ENCODE measurements at places on chromosomes 1 and 21. TPM values are rescaled to one million over a fixed set of nuclear protein-coding genes. Genes with fewer than 3 reads are reported as not detected.

- no peaks in the 10 kb centered on the region for H3K27me3 ChIP-seq
- H3K4me1 ChIP-seq, result peaks cover 24% of the 10 kb centered on the region
- DNase-seq, result no peak
- H3K36me3 ChIP-seq, result peaks cover 25% of the 10 kb centered on the region
These were observed 153.5 kb downstream of the TGFBR3 start for GRCh38 chr1:91732291-91733107.

- peaks cover 2% of the 10 kb centered on the region for H3K27me3 ChIP-seq
- no peak overlapping the region for H3K27ac ChIP-seq
- no peak for DNase-seq
- H3K4me1 ChIP-seq, result no peaks in the 10 kb centered on the region
- H3K36me3 ChIP-seq, result no peaks in the 10 kb centered on the region
These were observed 99.3 kb downstream of the PLD5 start for GRCh38 chr1:242425232-242425631.

- H3K36me3 ChIP-seq, result no peaks in the 10 kb centered on the region
- no peak overlapping the region for H3K27ac ChIP-seq
- no peaks in the 10 kb centered on the region for H3K4me1 ChIP-seq
- H3K4me3 ChIP-seq, result no peak overlapping the region
- DNase-seq, result no peak
These were observed 18.1 kb upstream of the MYOG start for GRCh38 chr1:203103829-203104495.

DNA sequence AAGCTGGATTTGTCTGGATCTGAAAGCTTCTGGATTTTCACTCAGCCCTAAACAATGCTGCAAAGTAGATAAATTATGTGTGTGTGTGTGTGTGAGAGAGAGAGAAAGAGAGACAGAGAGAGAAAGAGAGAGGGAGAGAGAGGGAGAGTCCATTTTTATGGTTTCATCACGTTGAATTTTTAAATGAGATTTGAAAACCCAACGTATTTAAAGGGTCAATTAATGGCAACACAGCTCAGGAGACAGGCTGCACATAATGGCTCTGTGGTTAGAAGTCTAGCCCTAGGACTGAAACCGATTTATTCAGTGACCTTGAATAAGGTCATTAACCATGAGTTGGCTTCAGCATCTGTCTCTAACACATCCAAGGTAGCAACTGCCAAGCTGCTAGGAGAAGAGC, 35.3 kb upstream of the FMN2 start:
- H3K4me3 ChIP-seq, result no peak overlapping the region
- no peaks in the 10 kb centered on the region for H3K27me3 ChIP-seq
- no peak for DNase-seq
- peak overlapping the region; percentile 32 for H3K27ac ChIP-seq
- H3K4me1 ChIP-seq, result peaks cover 11% of the 10 kb centered on the region

GRCh38 chr21:44416193-44416592, 39.1 kb upstream of the LRRC3 start:
- H3K36me3 ChIP-seq, result peaks cover 8% of the 10 kb centered on the region
- peaks cover 23% of the 10 kb centered on the region for H3K27me3 ChIP-seq
- no peak overlapping the region for H3K4me3 ChIP-seq
- DNase-seq, result no peak
- H3K4me1 ChIP-seq, result no peaks in the 10 kb centered on the region

- peak overlapping the region; percentile 99 for H3K4me3 ChIP-seq
- peaks cover 4% of the 10 kb centered on the region for H3K36me3 ChIP-seq
- DNase-seq, result no peak
- no peaks in the 10 kb centered on the region for H3K27me3 ChIP-seq
- H3K4me1 ChIP-seq, result peaks cover 42% of the 10 kb centered on the region
- H3K27ac ChIP-seq, result peak overlapping the region; percentile 88
These were observed 807 bp downstream of the CEP85 start for GRCh38 chr1:26234644-26235370.

- H3K4me1 ChIP-seq, result peaks cover 3% of the 10 kb centered on the region
- H3K36me3 ChIP-seq, result no peaks in the 10 kb centered on the region
- DNase-seq, result no peak
- H3K27me3 ChIP-seq, result peaks cover 39% of the 10 kb centered on the region
- no peak overlapping the region for H3K27ac ChIP-seq
These were observed 32.5 kb downstream of the WNT3A start for GRCh38 chr1:228039006-228039903.

DNA sequence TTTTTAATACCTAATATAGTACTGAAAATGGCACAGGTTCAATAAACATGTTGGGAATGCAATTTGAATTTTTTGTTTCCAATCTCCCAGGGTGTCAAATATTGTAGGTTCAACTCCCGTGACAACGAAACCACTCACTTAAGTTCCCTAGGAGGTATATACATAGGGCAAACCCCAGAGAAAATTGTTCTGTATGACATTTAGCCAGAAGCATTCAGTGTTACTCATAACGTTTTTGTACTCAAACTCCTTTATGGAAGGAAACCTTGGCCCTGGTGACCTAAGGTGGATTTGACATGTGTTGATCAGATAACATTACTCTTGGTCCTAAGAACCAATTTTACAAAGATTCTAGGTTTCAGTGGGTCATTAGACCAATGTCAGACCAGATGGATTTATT, 110.6 kb downstream of the USP25 start:
- no peak overlapping the region for H3K27ac ChIP-seq
- H3K36me3 ChIP-seq, result peaks cover 3% of the 10 kb centered on the region
- DNase-seq, result no peak
- no peak overlapping the region for H3K4me3 ChIP-seq
- H3K4me1 ChIP-seq, result no peaks in the 10 kb centered on the region
- no peaks in the 10 kb centered on the region for H3K27me3 ChIP-seq

GRCh38 chr1:185486346-185486745, 169.3 kb upstream of the IVNS1ABP start:
- DNase-seq, result no peak
- H3K27me3 ChIP-seq, result peaks cover 13% of the 10 kb centered on the region
- H3K4me3 ChIP-seq, result no peak overlapping the region
- no peaks in the 10 kb centered on the region for H3K36me3 ChIP-seq
- H3K27ac ChIP-seq, result no peak overlapping the region

DNA sequence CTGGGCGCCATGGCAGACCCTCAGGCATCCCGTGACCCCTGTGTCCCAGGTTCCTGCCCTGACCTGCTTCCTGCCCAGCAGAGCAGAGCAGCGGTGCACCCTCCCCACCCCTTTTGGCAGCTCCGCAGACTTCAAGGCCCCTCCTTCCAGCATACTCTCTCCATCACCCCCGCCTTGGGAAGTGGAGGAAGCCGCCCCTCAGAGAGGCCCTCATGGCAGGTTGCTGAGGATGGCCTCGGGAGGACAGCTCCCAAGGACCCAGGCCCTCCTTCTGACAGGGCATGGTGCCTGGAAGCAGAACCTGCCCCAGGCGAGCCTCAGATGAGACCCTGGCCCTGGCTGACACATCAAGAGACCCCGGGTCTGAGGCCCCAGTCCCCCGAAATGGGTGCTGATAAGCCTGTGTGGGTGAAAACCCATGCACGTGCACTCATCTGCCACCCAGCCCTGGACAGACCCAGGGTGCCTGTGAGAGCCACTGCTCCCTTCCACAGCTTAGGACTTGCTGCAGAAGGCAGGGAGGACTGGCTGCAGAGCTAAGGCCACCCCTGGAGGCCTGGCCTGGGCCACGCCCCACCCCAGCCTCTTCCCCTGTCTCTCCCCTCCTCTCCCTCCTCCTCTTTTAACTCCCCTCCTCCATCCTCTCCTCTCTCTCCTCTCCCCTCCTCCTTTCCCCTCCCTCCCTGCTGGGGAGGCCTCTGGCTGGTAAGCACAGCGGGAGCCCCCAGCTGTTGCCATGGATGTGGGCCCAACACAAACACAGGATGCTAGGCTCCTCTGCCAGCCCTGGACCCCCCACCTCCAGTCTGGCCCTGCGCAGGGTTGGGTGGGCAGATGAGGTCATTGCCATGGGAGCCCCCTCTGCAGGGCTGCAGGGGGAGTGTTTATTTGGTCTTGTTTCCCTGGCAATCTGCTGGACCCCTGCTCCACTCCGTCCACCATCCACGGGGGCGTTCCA, 33.7 kb downstream of the WNT9A start:
- peaks cover 52% of the 10 kb centered on the region for H3K4me1 ChIP-seq
- H3K27ac ChIP-seq, result peak overlapping the region; percentile 19

GRCh38 chr21:45078877-45079281, 4.5 kb downstream of the ADARB1 start:
- no peak overlapping the region for H3K27ac ChIP-seq
- peaks cover 26% of the 10 kb centered on the region for H3K27me3 ChIP-seq
- H3K4me3 ChIP-seq, result no peak overlapping the region
- H3K36me3 ChIP-seq, result no peaks in the 10 kb centered on the region
- DNase-seq, result no peak

DNA sequence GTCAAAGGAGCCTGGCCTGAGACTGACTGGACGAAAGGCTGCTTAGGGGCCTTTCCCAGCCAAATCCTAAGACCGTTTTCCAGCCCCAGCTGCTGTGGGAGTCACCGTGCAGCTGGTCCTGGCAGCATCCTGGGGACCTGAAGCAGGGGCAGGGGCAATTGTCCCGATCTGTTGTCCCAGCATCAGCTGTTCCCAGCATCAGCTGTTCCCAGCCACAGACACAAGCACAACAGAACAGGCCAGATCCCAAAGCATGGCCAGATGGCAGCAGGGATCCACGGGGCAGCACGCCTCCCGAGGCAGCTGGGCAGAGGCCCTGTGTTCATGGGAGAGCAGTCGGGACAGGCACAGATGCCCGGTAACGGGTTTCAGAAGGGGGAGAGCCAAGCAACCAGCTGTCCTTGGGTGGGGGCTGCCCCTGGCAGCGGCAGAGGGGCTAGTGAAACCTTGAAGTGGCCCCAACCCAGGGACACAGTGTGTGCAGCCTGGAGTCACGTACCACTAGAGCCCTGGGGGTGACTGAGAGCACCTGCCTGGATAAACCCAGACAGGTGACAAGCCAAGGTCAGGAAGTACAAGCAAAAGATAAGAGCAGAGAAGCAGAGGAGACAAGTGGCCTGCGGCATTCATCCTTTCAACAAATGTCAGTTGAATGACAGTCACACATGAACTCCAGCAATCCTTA, 13.3 kb downstream of the CELA2B start:
- H3K36me3 ChIP-seq, result peaks cover 11% of the 10 kb centered on the region
- H3K4me1 ChIP-seq, result no peaks in the 10 kb centered on the region
- H3K27ac ChIP-seq, result no peak overlapping the region
- no peak overlapping the region for H3K4me3 ChIP-seq

DNA sequence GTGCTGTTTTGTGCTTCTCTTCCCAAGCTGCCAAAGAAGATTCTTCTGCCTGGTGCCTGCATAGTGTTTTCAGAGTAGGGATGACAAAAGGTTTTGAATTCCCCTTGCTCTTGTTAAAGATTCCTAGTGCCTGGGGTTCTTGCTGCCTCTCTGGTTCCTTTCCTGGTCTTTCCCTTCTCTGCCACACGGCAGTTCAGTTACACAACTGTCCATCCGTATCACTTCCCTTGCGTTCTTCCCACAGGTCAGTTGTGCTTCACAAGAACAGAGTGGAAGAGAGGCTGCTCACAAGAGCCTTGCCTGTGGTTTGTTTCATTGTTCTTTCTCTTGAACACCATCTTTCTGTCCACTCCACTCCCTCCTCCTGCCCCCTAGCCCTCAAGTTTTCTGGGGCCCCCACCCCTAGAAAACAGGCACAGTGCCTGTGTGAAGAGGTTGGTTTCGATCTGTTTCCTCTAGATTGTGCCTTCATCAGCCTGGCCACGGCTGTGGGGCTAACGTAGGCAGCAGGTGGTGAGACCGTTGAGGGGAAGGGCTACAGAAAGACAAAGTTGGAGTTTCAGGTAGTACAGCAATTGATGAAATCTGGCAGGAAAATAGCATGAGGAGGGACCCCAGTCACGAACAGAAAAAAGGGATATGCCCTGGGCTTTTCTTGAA, 5.8 kb downstream of the VASH2 start:
- no peaks in the 10 kb centered on the region for H3K36me3 ChIP-seq
- DNase-seq, result no peak
- no peak overlapping the region for H3K4me3 ChIP-seq
- H3K4me1 ChIP-seq, result peaks cover 16% of the 10 kb centered on the region
- H3K27me3 ChIP-seq, result peaks cover 10% of the 10 kb centered on the region

- H3K4me3 ChIP-seq, result no peak overlapping the region
- peaks cover 5% of the 10 kb centered on the region for H3K27me3 ChIP-seq
- H3K36me3 ChIP-seq, result no peaks in the 10 kb centered on the region
These were observed 209.8 kb upstream of the PRMT6 start for GRCh38 chr1:106846656-106847055.

DNA sequence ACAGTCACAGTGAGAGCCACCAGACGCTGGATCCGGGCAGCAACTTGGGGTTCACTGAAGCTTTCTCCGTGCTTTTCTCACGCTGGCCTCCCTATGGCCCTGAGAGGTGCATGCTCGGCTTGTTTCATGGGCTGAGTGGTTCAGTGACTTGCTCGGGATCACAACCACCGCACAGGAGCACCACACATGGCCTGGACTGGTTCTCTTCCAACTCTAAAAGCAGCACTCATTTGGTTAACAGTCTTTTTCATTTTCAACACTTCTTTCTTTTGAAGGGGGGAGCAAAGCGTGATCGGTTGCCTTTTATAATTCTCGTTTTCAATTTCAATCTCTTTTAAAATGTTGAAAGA, 26.2 kb downstream of the UBIAD1 start:
- H3K27ac ChIP-seq, result peak overlapping the region; percentile 72
- peaks cover 23% of the 10 kb centered on the region for H3K4me1 ChIP-seq
- no peak overlapping the region for H3K4me3 ChIP-seq
- H3K27me3 ChIP-seq, result no peaks in the 10 kb centered on the region
- H3K36me3 ChIP-seq, result peaks cover 6% of the 10 kb centered on the region
- no peak for DNase-seq

ENSA gene
- 177 TPM for total RNA-seq

LEPR gene
- 2.7 TPM for total RNA-seq

CASQ2 gene
- total RNA-seq, result 0.12 TPM

DMAP1 gene
- total RNA-seq, result 57.1 TPM

COL9A2 gene
- total RNA-seq, result 9.0 TPM

PFDN2 gene
- total RNA-seq, result 99.5 TPM

PTGER3 gene
- not detected for total RNA-seq

MEX3A gene
- 114 TPM for total RNA-seq
